Mucosa of descending colon (tissue), 3 donors: ENCODE measurements at places on chromosomes 6 and 20. TPM values are rescaled to one million over a fixed set of nuclear protein-coding genes. Genes with fewer than 3 reads are reported as not detected.

GRCh38 chr6:48959251-48960060, 503.6 kb downstream of the MMUT start:
- no peak for DNase-seq

GRCh38 chr6:109000289-109000688, 94.4 kb downstream of the SESN1 start:
- no peak for DNase-seq

DNA sequence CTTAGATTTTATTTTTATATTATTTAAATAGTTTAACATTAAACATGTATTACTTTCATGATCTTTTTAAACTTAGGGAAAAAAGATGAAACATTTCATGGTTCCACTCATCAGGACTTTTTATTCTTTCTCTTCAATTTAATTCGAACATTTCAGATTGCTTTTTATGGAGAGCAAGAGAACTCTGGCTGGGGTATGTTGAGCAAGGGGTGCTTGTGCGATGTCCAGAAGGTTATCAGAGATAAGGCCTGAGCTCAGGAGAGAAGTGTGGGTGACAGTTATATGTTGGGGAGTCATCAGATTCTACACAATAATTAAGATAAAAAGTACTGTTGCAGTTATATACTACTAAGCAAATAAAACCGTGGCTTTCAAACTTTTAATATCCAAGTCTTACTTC, 37.5 kb downstream of the FKBP5 start:
- DNase-seq, result no peak

- no peak for DNase-seq
These were observed 94.1 kb downstream of the TMEM242 start for GRCh38 chr6:157229132-157229618.

GRCh38 chr6:112433457-112433856, 86.3 kb downstream of the RFPL4B start:
- no peak for DNase-seq

GRCh38 chr6:135499441-135500340, 2.2 kb upstream of the AHI1 start:
- DNase-seq, result no peak

Gene STMND1
- total RNA-seq, result 0.47 TPM
